Lung (tissue), 17 donors: ENCODE measurements at places on chromosomes 12 and 14. TPM values are rescaled to one million over a fixed set of nuclear protein-coding genes. Genes with fewer than 3 reads are reported as not detected.

TMEM52B gene
- 2.2 TPM for polyA plus RNA-seq

PTCSC3 gene
- polyA plus RNA-seq, result 1.0 TPM

ANG gene
- polyA plus RNA-seq, result 19.6 TPM

SLCO1B1 gene
- not detected for polyA plus RNA-seq

DIP2B gene
- 4.2 TPM for polyA plus RNA-seq

- no peak for DNase-seq
Observed at GRCh38 chr12:26198742-26199141, 3.4 kb downstream of the SSPN start.

DNA sequence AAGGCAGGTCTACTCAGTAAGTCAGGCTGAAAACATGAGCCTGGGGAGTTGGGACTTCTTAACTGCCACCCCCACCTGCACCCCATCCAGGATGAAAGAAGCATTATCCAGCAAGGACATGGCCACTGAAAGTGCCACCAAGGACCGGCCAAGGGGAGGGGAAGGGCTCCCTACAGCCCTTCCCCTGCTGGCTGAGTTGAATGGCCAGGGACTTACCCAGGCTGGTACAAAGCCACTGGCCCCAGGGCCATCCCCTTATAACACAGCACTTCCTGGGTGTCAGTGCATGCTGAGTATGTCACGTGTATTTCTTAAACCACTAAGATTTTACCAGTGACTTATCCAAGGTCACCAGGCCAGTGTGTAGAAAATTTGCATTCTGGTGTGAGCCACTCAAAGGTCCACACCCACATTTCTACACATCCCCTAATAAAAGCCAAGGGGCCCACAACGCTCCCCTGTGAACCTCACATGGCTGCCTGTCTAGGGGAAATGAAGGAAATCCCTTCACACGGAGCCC lies 29.3 kb upstream of the ZFP36L1 start:
- no peak for DNase-seq

DNA sequence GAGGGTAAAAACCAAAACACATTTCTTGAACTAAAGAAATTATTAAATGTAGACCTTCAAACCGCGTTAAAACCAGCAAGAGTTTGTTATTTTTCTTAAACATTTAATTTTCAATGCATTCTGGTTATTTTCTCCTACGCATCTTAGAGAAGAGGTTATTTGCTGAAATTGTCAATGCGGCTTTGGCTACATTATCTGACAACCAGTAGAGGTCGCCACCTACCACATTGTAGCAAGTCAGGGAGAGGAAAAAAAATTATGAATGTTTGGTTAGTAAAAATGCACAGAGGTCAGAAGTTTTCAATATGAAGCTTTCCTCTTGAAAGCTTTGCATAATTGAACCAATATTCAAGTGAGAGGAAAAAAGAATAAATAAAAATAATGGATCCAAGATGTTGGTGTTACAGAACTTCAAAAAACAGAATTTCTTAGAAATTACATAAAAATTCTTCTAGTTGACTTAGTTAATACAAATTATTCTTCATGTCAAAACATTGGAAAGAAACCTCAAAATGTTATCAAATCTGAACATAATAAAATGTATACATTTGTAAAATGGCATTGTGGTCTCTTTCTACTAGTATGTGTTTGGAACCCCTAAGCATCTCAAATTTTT lies 159.4 kb upstream of the TMTC2 start:
- peak; percentile 89 for DNase-seq

GRCh38 chr14:72891666-72892102 lies 2.2 kb downstream of the DPF3 start:
- no peak for DNase-seq

GRCh38 chr12:57072661-57073060 lies 5.9 kb downstream of the NEMP1 start:
- DNase-seq, result no peak

DNA sequence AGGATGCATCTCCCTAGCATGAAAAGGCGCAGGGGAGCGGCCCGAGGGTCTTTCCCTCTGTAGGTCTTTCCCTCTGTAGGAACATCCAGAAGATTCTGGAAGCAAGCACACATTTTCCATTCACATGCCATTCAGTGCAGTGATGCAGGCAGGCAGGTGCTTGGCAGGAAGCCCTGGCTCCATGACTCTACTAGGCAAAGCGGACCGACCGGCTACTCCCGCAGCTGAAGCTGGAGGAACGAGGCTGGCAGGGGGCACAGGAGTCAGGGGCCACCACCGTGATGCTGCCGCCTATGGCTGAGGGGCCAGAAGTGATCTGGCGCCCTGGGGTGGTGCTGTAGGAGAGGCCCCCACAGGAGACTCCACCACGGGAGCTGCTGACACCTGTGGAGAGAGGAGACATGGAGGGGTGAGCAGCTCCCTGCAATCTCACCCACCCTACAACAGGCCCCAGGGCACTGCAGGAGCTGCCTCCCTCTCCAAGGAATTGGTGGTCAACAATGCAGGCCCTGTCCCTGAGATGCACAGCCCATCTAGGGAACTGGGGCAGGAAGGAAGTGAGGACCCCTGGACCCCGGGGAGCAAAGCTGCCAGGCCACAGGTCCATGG lies 6.5 kb downstream of the KRT85 start:
- no peak for DNase-seq

GRCh38 chr14:62381311-62382070 lies 619.3 kb downstream of the SNAPC1 start:
- no peak for DNase-seq

DNA sequence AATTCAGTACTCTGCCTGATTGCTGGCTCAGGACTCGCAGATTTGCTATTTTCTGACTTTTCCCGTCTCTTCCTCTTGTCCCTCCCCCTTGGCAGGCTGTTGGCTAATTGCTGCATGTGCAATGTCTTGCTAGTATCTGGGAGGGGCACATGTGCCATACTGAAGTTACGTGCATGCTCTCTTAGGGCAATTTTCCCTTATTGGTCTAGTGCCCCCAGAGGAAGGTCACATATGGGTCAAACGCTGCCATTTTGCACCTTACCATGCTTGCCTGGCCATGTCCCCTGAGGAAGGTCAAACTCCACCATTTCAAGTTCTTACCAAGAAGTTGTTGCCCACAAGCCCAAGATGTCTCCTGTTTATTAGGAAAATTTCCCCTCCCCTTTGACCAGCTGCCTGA lies 13.9 kb upstream of the ERC1 start:
- no peak for DNase-seq

GRCh38 chr12:58922849-58923248 lies 2.5 kb upstream of the LRIG3 start:
- DNase-seq, result no peak
